ENCODE measurements at places on chromosomes 5 and 9. TPM values are rescaled to one million over a fixed set of nuclear protein-coding genes. Genes with fewer than 3 reads are reported as not detected.

DNA sequence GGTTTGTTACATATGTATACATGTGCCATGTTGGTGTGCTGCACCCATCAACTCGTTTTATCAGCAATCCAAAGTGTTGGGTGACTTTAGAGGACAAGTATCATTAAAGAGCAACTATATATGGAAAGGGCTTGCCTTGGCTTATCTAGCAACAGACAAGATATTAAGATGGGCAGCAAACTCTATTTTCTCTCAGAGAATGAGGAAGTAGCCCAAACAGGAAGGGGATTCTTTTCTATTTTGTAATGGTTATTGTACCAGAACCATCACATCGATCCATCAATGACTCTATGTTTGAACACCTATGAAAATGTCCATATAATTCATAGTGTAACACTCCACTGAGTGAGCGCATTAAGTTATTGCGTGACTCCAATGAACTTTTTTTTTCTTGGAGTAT, 260.1 kb upstream of the SLC24A2 start:
- no peaks in the 10 kb centered on the region for H3K36me3 ChIP-seq
- peaks cover 40% of the 10 kb centered on the region for H3K4me1 ChIP-seq
- H3K27ac ChIP-seq = no peak overlapping the region
- no peak overlapping the region for H3K4me3 ChIP-seq
- DNase-seq = no peak
- no peaks in the 10 kb centered on the region for H3K27me3 ChIP-seq

DNA sequence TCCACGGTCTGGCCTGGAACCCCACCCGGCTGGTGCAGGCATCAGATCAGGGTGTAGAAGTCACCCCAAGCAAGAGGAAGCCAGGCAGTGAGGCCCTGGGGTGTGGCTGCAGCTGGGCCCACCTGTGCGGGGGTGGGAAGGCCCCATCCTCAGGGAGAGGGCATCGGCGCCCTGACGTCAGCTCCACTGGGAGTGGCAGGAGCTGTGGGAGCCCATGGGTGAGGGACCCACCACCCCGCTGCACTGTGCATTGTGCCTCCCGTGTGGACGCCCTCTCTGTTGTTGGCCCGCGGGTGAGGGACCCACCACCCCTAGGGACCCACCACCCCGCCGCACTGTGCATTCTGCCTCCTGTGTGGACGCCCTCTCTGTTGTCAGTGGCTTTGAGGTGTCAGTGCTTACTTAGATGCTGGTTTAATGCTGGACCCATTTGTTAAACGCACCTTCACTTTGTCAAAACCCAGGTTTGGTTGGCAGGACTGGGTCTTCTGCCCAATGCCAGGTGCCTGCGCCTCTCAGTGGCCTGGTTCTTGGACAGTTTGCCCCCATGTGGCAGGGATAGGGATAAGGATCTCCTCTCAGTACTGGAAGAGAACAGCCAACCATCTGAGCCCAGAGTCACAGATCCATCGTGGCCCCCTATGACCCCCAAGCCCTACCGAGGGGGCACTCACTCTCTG, 6.9 kb upstream of the EXOC3 start:
- no peak overlapping the region for H3K4me3 ChIP-seq
- H3K36me3 ChIP-seq = no peaks in the 10 kb centered on the region
- H3K4me1 ChIP-seq = peaks cover 3% of the 10 kb centered on the region
- peaks cover 5% of the 10 kb centered on the region for H3K27me3 ChIP-seq

DNA sequence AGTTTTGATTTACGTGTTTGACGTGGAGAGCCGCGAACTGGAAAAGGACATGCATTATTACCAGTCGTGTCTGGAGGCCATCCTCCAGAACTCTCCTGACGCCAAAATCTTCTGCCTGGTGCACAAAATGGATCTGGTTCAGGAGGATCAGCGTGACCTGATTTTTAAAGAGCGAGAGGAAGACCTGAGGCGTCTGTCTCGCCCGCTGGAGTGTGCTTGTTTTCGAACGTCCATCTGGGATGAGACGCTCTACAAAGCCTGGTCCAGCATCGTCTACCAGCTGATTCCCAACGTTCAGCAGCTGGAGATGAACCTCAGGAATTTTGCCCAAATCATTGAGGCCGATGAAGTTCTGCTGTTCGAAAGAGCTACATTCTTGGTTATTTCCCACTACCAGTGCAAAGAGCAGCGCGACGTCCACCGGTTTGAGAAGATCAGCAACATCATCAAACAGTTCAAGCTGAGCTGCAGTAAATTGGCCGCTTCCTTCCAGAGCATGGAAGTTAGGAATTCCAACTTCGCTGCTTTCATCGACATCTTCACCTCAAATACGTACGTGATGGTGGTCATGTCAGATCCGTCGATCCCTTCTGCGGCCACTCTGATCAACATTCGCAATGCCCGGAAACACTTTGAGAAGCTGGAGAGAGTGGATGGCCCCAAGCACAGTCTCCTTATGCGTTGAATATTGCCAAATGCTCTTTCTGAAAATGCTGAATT, 850 bp downstream of the RRAGA start:
- H3K4me3 ChIP-seq = peak overlapping the region; percentile 91
- no peaks in the 10 kb centered on the region for H3K27me3 ChIP-seq
- no peak for DNase-seq
- peak overlapping the region; percentile 97 for H3K27ac ChIP-seq

GRCh38 chr5:168836603-168837231, 257.5 kb upstream of the PANK3 start:
- H3K36me3 ChIP-seq = no peaks in the 10 kb centered on the region
- no peak overlapping the region for H3K4me3 ChIP-seq
- H3K4me1 ChIP-seq = no peaks in the 10 kb centered on the region
- H3K27me3 ChIP-seq = no peaks in the 10 kb centered on the region
- no peak for DNase-seq
- no peak overlapping the region for H3K27ac ChIP-seq

- no peak for DNase-seq
- no peaks in the 10 kb centered on the region for H3K4me1 ChIP-seq
- no peak overlapping the region for H3K4me3 ChIP-seq
- H3K27ac ChIP-seq = no peak overlapping the region
- no peaks in the 10 kb centered on the region for H3K36me3 ChIP-seq
These were observed 5.6 kb upstream of the IL3 start for GRCh38 chr5:132054697-132055440.

- no peaks in the 10 kb centered on the region for H3K36me3 ChIP-seq
- no peaks in the 10 kb centered on the region for H3K27me3 ChIP-seq
- no peak for DNase-seq
- H3K4me1 ChIP-seq = no peaks in the 10 kb centered on the region
- no peak overlapping the region for H3K27ac ChIP-seq
These were observed 320.6 kb upstream of the NUDT12 start for GRCh38 chr5:103883143-103883542.

- no peaks in the 10 kb centered on the region for H3K36me3 ChIP-seq
- H3K27ac ChIP-seq = no peak overlapping the region
- H3K4me3 ChIP-seq = peak overlapping the region; percentile 88
- peaks cover 12% of the 10 kb centered on the region for H3K4me1 ChIP-seq
- H3K27me3 ChIP-seq = no peaks in the 10 kb centered on the region
These were observed 2.4 kb downstream of the PPARGC1B start for GRCh38 chr5:149732324-149733128.

DNA sequence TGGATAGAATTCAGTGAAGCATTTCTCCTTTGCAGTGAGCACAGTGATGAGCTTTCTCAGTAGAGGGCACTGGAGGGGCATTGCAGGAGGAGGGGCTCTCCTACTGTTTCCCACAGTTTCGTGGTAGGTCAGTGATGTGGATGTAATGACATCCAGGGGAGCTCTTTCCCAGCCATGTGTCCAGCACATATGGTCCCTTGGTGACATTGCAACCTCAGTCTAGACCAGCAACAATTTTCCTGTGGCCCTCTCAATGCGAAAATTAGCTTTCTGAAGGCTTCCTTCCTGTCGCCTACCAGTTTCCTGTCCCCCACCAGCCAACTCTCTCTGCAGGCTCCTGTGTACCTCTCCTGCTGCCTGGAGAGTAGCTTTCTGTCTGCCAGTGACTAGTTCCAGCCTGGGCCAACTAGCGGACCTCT, 6.9 kb upstream of the PDCL start:
- no peaks in the 10 kb centered on the region for H3K27me3 ChIP-seq
- no peak overlapping the region for H3K27ac ChIP-seq
- peaks cover 11% of the 10 kb centered on the region for H3K4me1 ChIP-seq
- H3K4me3 ChIP-seq = no peak overlapping the region
- no peak for DNase-seq

The CCDC183 gene
- total RNA-seq = not detected

DNA sequence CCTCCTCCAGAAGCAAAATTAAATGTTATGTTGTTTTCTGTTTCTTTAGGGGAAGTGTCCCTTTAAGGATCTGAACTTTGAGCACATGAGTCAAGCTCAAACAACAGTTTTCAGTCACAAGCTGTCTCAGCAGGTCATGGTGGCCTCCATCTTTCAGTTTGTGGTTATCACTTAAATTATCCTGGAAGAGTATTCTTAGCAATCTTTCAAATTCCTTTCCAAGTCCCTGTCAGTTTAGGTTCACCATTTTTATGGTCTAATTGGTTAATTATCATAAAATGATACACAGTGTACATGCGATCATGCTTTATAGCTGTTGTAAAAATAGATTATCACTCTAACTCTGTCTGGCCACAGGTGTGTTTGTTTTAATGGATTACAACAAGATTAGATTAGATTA, 43.1 kb upstream of the SELENOP start:
- DNase-seq = no peak
- no peaks in the 10 kb centered on the region for H3K36me3 ChIP-seq
- H3K4me1 ChIP-seq = no peaks in the 10 kb centered on the region
- H3K27ac ChIP-seq = no peak overlapping the region
- H3K4me3 ChIP-seq = no peak overlapping the region

The MELK gene
- 0.76 TPM for total RNA-seq
